ENCODE measurements at places on chromosomes 2 and 18. TPM values are rescaled to one million over a fixed set of nuclear protein-coding genes. Genes with fewer than 3 reads are reported as not detected.

- DNase-seq: no peak
Observed at GRCh38 chr18:76410660-76411417, 84.2 kb downstream of the ZNF516 start.

GRCh38 chr18:80200171-80200931 is 47.0 kb downstream of the PARD6G start:
- no peak for DNase-seq

The ANKRD29 gene
- 0.36 TPM for total RNA-seq

The NMS gene
- not detected for total RNA-seq

- DNase-seq: no peak
Observed at GRCh38 chr2:18891600-18892345, 302.4 kb upstream of the NT5C1B start.

The GRHL1 gene
- total RNA-seq: 14.4 TPM

- no peak for DNase-seq
Observed at GRCh38 chr2:46167924-46168323, 129.3 kb upstream of the EPAS1 start.

The B4GALT6 gene
- total RNA-seq: 33.1 TPM

- no peak for DNase-seq
Observed at GRCh38 chr2:100416397-100416934, 1.0 kb downstream of the CHST10 start.

DNA sequence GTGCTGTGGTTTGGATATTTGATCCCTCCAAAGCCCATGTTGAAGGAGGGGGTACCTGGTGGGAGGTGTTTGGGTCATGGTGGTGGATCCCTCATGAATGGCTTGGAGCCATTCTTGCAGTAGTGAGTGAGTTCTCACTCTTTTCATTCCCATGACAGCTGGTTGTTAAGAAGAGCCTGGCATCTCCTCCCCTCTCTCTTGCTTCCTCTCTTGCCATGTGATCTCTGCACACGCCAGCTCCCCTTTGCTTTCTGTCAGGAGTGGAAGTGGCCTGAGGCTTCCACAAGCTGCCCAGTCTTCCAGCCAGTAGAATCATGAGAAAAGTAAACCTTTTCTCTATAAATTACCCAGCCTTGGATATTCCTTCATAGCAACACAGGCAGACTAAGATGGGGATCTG is 8.6 kb downstream of the ADD2 start:
- DNase-seq: no peak

DNA sequence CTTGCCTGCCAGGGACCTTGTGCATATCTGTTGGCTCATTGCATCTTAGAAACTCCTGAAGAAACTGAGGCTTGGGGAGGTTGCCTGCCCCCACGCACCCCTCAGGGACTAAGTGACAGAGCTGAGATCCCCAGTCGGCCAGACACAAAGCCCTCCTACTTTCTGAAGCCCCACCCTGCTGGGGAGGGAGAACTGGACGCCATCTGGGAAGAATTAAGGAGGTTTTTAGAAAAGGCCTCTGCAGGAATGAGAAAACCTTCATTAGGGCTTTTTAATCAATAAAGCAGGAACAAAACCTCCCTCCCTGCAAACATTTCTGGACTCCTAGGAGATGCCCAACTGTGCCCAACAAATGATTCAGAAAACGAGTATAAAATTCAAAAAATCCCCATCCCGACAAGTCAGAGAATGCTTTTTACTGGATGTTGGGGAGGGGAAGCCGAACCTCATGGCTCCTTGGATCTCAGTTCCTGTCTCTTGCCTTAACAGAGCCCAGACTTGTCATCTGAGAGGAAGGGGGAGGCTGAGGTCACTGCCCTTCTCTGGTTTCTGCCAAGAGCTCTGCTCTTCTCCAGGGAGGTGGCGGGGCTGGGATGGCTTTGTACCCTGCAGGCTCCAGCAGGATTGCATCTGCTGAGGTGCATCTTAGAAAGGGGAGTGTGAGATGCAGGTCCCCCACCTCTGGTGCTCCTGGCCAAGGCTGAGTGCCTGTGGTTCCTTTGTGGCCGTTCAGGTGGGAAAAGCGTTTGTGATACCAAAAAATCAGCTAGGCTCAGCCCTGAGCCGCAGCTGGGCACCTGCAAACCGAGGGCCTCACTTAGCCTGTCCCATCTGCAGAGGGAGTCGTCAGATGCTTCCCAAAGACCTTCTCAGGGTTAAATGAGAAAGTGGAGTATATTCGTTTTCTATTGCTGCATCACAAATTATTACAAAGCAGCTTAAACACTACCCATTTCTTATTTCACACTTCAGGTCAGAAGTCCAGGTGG is 142.4 kb downstream of the ZFP36L2 start:
- DNase-seq: no peak

- DNase-seq: no peak
Observed at GRCh38 chr2:55051026-55051866, 995 bp upstream of the RTN4 start.
